Cerebellar nuclear complex (tissue), 1 donor: ENCODE measurements at places on chromosomes 16 and 17.

DNA sequence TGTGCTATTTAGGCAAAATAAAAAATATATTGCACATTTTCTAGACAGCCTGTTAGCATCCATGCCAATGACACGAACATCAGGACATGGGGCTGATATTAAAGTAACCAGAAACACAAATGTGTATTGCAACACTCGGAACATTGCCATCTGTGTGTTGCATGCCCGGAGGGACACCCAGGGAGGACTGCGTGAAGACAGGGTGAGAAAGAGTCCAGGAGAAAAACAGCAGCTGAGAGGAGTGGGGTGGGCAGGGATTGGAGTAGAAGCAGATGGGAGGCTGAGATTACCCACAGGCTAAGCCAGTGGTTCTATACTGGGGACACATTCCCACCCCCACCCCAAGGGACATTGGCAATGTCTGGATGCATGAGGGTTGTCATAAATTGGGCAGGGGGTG, 114.8 kb downstream of the GRIN2A start:
- no peak for DNase-seq

DNA sequence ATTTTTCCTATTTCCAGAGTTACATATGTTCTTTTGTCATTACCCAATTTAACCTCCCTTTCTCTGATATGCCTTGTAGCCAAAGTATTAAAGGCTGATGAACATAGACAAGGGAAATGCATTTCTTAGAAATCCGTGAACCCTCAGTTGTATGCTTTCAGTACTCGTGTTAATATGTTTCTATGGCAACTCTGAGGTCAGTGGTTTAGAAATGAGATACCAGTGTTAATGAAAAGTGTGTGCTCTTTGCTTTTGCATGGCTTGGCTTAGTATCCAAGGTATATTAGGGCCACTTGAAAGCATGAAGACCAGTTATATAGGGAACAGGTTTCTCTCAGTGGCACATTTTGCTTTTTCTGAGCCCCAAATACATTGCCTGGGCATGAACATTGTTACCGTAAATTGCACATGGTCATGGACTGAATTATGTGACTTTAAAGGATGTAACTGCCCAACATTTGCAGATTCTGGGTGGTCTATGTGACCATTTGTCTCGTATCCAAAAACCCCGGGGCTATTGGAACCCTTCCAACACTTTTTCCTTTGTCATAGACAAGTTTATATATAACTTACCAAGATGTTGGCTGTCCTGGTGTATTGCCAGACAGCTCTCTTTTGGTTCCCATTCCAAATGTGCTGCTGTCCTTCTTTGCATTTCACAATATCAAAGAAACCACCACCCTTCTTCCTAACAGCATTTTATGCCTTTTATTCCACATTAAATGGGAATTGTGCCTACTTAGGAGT, 17.5 kb downstream of the ABHD15 start:
- DNase-seq, result no peak

DNA sequence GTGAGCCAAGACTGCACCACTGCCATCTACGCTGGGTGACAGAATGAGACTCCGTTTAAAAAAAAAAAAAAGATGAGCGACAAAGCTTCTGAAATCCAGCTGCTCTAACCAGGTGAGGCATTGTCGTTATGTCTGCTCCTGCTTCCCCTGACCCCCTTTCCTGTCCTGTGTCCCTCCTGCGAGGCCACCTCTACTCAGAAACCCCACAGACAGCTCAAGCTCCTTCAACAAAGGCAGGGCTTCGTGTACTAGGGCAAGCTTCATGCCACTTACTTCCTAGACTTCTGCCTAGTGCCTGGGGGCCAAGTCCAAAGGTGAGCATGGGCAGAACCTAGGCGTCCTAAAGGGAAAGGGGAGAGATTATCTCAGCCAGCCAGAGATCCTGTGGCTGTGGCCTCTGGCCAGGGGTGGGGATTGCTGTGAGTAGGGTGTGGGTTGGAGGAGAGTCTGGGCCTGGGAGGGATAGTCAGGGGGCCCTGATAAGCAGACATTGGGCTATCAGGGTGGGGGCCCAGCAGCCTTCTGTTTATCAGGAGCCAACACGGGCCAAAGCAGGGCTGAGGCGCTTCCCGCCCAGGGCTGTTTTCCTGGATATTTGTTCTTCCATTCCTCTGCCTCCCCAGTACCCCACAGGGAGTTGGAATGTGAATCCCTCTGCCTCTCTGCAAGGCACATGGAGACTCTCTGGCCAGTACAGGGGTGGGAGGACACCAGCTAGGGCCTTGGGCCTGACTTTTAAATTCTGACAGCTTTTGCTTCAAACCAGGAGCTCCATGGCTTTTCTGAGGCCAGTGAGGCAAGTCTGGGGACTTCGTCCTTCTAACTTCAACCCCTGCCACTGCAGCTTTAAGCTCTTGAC, 10.4 kb downstream of the ERAL1 start:
- DNase-seq, result no peak

- no peak for DNase-seq
These were observed 19.5 kb downstream of the MARVELD3 start for GRCh38 chr16:71645450-71645849.

- DNase-seq, result no peak
These were observed 14.8 kb downstream of the HDAC5 start for GRCh38 chr17:44108440-44109311.

GRCh38 chr16:48448841-48449481, 63.7 kb upstream of the SIAH1 start:
- no peak for DNase-seq

- DNase-seq, result no peak
These were observed 179.7 kb downstream of the RAB11FIP4 start for GRCh38 chr17:31570951-31571892.

DNA sequence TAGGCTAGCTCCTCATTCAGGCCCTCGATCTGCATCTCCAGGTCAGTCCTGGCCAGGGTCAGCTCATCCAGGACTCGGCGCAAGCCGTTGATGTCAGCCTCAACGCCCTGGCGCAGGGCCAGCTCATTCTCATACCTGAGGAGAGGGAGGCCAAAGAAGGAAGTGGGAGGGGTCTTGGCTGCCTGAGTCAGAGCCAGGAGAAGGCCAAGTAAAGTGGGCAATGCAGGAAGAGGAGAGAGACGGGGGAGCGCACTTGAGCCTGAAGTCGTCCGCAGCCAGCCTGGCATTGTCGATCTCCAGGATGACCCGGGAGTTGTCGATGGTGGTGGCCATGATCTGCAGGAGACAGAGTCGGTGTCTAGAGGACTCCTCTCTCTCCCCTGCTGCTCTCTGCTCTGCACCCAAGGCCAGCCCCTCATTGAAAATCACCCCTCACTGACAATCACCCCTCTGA, 1.8 kb downstream of the KRT15 start:
- no peak for DNase-seq

GRCh38 chr17:49924116-49924515, 44.9 kb upstream of the DLX4 start:
- no peak for DNase-seq

GRCh38 chr17:3697103-3697476, 1.1 kb upstream of the P2RX5 start:
- DNase-seq, result no peak

- no peak for DNase-seq
These were observed 53.3 kb upstream of the CCL2 start for GRCh38 chr17:34201767-34202166.

GRCh38 chr16:85235991-85236817, 123.9 kb upstream of the CIBAR2 start:
- no peak for DNase-seq

- no peak for DNase-seq
These were observed 30.0 kb downstream of the NSMCE1 start for GRCh38 chr16:27238591-27238990.

- no peak for DNase-seq
These were observed 5.8 kb downstream of the CDH5 start for GRCh38 chr16:66372078-66372897.

GRCh38 chr16:30641378-30641982, 9.3 kb upstream of the PRR14 start:
- no peak for DNase-seq
